ENCODE measurements at places on chromosomes 4 and X.

GRCh38 chr4:6502747-6503465, 30.5 kb upstream of the PPP2R2C start:
- DNase-seq, result no peak

GRCh38 chr4:91058345-91058744, 931.2 kb downstream of the CCSER1 start:
- no peak for DNase-seq

DNA sequence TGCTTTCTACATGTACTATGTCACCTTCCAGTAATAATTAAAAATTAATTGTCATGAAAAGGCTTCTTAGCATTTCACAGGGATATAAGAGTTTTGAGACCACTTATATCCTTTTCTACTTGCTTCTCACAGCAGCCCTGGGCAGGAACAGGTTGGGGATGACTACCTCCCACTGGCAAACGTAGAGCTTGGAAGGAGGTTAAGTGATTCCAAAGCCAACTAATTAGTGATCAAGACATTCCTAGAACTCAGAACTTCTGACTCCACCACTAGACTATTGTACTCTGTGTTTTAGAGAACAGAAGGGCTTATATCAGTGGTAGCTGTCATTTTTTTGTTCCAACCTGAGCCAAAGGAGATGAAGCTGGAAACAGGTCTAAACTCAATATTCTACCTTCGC, 364.5 kb upstream of the BOD1L1 start:
- DNase-seq, result no peak

DNA sequence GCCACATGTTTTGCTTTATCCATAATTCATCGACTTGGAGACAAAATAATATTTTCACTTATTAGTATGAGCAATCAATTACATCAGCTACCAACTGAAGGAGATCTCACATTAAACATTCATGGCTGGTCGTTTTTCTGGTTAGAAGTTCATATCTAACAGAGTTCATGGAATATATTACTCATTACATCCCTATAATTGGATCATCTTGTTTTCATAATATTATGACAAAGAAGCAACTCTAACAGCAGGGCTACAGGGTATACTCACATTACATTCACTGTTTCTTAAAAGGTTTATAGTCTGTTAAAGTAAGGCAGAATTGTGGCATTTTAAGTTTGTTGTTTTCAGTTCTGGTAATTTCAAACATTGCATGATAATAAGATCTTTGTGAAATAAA, 33.0 kb downstream of the GSTCD start:
- DNase-seq, result no peak

GRCh38 chr4:112931001-112931400, 118.5 kb upstream of the ANK2 start:
- no peak for DNase-seq

DNA sequence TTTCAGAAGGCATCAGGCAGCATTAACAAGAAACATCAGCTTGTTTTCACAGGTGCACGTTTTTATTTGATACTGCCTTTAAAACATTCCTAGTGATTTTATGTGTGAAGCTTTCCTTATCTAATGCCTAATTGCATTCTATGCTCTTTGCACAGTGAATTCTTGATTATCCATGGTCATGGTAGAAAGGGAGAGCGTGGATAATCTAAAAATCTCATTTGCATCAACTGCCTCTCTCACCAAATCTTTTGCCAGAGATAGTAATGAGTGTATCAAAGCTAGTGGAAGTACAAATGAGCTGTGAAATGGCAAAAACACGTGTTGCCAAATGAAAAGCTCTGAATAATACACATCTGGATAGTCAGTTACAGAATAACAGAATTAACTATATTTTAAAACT, 170.5 kb downstream of the NAA11 start:
- no peak for DNase-seq

DNA sequence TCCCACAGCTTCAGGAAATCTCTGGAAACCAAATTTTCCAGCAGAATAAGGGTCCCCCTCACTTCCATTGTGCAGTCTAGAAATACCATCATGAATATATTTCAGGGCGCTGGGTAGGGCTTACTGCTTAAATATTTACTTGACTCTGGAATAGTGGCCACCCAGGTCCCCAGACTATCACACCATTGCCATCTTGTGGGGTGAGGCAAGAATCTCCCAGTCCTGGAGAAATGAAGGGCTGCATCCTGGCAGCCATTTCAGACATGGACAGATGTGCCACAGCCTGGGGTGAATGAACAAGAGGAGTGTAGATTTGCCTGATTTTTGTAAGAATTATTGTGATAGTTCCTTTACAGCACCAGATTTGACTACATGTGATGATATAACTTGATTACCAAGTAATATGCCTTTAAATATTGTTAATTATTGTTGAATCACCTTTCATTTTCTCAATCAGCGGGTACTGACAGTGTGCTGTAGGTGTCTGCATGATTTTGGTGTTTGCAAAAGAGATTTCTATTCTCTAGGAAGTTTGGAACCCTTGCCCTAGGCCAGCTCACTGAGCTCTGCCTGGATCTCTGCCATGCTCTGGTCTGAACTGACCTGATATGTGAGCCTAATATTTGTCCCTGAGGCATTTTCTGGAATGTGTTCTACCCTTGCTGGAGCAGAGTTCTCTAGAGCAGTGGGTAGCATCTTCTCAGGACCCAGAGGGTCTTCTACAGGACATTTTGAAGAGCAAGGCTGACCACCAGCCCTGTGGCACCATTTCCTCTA, 183.4 kb downstream of the KIT start:
- DNase-seq, result no peak

DNA sequence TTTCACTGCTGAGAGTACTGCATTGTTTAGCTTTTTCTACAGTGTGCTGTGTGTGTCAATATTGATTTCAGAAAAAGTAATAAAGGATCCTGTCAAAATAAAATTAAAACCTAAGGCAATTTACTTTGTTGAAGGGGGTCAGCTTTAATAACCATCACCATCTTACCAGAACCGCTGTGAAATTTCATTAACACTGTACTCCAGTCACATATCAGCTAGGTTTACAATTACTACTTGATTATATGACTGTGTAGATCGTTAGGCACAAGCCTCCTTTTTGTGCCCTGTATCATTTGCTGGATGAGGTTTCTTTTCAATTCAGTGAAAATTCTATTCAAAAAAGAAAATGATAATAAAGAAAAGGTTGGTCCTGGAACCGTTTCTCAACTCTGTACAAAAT, 917.2 kb downstream of the CENPC start:
- no peak for DNase-seq

GRCh38 chr4:149534779-149535178, 280.9 kb downstream of the IQCM start:
- DNase-seq, result no peak

DNA sequence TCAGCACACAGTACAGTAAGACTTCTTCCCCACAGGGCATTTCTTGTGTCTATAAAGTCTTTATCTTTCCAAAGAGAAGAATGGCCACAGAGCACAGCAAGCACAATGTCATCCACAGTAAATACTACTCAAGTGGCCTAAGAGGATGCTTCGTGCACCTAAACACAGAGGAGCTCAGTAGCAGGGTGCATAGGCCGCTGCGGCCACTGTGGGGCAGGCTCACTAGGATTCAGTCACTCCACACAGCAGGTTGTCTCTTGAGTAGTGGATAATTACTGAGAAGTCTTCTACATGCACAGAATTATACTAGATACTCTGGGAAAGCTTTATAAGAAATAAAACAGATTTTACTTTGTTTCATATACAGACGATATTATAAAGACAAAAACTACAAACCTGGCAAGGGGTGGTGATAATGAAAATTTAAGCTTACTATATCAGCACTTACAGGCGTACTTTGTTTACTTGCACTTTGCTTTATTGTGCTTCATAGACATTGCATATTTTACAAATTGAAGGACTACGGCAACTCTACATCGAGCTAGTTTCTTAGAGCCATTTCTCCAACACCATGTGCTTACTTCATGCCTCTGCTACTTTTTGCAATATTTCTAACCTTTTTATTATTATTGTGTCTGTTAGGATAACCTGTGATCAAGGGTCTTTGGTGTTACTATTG, 78.5 kb downstream of the PRDM5 start:
- DNase-seq, result no peak

DNA sequence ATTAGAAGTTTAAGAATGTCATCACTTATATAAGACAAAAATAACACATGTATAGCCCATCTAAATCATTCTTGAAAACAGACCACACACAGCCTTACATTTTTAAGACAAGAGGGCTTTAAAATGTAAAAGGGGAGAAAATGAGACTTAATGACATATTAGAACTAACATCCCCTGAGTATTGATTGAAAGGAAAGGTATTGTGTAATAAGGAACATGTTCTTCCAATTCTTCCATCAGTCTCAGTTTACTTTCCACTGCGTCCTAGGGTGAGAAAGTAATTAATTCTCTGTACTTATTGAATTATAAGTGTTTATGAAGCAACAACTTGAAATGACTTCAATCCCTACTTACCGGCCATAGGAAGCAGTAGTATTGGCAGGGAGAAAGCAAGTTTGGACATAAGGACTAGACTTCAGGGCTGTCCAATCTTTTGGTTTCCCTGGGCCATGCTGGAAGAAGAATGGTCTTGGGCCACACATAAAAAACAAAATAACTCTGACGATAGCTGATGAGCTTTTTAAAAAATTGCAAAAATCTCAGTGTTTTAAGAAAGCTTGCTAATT, 202.7 kb upstream of the SPRY1 start:
- no peak for DNase-seq

DNA sequence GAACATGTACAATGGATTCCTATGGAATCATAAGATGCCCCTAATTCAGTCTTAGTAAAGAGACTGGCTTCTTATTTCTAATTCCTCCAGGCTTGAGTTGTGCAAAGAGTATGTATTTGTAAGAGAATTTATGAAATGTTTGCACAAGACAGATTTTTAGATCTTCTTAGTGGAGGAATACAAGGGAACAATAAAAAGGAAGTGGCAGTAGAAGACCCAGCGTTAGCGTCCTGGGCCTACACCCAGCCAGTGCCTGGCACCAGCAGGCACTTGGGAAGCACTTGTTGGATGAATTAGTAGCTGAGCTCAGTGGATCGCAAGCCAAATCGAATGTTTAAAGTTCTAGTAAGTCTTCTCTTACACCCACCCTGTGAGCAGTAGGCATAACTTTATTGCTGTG, 157.4 kb downstream of the PTTG2 start:
- no peak for DNase-seq

- DNase-seq, result no peak
Observed at GRCh38 chr4:37225778-37226177, 18.8 kb upstream of the NWD2 start.

GRCh38 chr4:148055844-148056243, 324.0 kb downstream of the ARHGAP10 start:
- DNase-seq, result no peak

DNA sequence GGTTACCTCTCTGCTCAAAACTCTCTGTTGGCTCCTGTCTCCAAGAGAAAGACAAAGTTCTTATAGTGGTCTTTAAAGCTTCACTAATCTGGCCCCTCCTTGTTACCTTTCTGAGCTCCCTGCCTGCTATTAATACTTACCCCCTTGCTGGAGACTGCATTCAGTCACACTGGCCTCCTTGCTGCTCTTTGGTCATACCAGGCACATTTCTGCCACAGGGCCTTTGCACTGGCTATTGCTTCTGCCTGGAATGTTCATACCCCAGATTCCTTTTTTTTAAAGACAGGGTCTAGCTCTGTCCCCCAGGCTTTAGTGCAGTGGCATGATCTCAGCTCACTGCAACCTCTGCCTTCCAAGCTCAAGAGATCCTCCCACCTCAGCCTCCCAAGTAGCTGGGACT, 15.9 kb upstream of the RAB9A start:
- DNase-seq, result no peak

DNA sequence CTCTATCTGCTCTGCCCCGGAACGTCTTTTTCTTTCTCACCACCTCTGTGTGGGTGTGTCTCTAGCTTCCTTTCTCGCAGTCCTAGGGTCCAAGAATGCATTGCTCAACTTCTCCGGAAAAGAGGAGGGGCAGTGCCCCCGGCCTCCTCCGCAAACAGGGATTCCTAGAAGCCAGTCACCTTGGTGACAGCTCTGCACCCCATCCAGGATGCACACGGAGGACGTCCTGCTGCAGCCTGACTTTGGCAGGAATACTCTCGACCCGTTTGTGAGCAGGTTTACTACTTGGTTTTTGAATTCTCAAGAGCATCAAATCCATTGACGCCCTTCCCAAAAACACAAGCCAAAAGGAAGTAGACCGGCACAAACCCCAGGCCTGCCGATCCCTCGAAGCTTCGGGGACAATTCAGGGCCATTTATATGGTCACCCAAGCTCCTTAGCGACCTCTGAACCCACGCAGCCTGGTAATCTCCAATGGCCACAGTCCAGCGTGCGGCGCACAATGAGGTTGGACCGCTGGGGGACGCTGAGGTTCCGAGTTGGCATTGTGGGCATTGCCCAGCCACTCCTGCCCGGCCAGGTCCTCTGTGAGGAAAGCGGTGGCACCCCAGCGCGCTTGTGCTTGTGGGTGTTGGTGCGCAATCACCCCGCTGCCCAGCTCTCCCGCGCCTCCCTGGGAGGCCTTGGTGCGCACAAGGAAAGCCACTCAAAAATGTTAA, 9.8 kb downstream of the NKX3-2 start:
- no peak for DNase-seq

- DNase-seq, result no peak
Observed at GRCh38 chrX:51893931-51894696, 691 bp downstream of the MAGED1 start.

- no peak for DNase-seq
Observed at GRCh38 chrX:20313899-20314298, 47.2 kb upstream of the RPS6KA3 start.

DNA sequence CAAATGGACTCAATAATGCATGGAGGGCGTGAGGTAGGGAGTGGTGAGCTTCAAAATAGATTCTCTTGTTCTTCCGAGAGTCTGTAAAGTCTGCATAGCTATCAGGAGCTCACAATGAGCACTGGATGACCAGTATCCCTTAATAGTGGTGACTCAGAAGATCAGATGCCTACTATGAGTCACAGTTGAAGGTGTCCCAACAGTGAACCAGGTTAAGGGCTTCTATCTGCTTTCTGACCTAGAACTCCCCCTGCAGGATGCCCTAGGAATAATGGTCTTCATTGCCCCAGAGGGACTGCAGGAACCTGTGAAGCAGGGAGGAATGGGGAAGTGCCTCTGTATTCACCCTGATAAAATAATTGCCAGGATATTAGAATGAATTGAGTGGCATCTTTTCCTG, 22.1 kb downstream of the DGKK start:
- DNase-seq, result no peak

GRCh38 chr4:92551616-92552015, 247.8 kb downstream of the GRID2 start:
- no peak for DNase-seq
